Activated CD4-positive, alpha-beta T cell treated with anti-CD3 and anti-CD28 coated beads, Interleukin-10, Interleukin-2, amounts not matched to agents 100 ng/mL and 50 ng/mL, durations not matched to agents 16 hours and 8 hours (primary cell): ENCODE measurements at places on chromosomes 6 and 20.

DNA sequence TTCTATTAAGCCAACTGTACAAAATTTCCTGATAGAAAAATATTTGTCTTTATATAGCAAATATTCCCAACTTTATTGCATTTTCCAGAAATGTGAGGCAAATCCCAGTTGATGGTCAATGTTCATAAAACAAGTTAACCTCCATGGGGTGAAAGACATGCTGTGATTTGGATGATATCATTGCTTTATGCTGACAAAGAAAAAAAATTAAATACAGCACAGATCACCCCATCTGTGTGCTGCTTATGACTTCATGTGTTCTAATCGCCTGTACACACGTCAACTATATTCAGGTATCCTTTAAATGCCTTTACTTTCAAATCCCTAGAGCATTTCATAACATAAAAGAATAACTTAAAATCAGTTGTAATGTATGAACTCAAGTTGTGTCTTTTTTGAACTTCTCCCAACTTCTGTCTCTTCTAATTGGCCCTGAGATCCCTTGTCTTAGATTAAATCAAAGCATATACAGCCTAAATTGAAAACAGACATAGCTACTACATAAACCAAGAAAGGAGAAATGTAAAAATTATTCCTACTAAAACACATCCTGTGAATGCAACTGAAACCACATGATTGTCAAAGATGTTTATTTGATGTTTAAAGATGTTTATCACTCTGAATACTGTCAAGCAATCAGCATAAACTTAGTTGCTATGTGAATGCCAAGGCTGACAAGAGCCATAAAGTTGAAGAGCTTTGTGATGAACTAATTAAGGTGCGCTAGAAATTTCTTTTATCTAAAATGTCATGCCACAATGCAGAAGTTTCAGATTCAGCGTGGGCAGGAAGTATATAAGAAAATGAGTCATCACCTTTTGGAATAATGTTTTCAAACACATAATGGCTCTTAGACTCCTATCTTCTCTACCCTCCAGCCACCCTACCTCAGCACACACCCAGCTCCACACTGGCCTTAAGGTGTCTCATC is 68.7 kb downstream of the FILIP1 start:
- no peak for DNase-seq

GRCh38 chr6:20068421-20068988 is 143.8 kb downstream of the MBOAT1 start:
- no peak for DNase-seq

DNA sequence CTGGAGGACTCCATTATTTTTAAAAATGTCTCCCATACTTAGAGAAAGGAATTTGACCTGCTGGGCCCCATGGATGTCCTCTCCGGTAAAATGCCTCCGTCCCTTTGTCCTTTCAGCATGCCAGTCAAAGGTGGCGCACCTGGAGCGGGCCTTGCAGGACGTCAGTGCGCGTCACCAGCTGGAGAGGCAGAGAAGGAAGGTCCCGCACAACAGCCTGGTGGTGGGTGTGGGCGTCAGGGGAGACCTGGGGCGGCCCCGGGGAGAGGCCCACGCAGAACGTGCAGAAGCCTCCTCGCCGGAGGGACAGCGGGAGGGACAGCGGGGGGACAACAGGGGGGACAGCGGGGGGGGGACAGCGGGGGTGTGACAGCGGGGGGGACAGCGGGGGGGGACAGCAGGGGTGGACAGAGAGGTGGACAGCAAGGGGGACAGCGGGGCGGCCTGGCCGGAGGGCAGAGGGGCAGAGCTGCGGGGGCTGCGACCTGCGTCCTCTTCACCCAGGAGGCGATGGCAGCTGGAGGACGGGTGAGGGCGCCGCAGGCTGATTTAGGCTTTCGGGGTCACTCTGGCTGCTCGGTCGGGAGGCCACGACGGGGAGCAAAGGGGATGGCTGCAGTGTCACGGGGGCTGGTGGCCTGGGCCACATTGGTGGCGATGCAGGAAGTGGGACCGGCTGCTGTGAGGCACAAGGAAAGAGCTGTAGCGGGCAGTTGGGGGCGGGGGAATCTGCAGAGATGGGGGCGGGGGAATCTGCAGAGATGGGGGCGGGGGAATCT is 859 bp upstream of the KIF25 start:
- DNase-seq: no peak

DNA sequence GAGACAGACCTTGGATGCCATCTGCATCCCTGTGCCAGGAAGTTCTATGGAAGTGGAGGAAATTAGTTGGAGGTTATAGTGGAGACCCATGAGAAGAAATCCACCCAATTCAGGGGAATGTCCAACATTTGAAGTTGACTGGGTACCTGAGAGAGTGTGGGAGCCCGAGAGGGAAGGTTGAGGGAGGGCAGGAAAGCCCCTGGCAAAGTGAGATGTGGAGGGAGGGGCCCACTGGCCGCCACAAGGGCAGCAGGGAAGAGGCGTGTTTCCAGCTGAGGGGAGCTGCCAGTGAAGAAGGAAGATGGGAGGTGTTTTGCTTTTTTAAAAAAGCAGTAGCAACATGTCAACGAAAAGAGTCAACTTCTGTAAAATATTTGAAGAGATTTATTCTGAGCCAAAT is 16.3 kb upstream of the SERPINB9 start:
- no peak for DNase-seq

DNA sequence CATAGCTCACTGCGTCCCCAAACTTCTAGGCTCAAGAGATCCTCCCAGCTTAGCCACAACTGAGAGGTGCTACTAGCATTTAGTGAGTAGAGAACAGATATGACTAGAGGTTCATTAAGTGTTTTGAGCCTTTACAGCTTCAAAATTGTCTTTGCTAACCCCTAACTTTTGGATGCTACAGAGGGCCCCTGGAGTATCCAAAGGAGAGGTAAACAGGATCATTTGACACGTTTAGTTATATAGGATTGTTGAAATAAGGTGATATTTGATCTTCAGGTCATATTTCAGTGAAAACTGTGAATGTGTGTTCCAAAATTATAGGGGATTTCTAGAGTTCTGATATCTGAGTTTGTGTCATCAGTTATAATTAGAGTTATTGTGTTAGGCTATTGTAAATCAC is 19.2 kb upstream of the HFE start:
- DNase-seq: no peak

DNA sequence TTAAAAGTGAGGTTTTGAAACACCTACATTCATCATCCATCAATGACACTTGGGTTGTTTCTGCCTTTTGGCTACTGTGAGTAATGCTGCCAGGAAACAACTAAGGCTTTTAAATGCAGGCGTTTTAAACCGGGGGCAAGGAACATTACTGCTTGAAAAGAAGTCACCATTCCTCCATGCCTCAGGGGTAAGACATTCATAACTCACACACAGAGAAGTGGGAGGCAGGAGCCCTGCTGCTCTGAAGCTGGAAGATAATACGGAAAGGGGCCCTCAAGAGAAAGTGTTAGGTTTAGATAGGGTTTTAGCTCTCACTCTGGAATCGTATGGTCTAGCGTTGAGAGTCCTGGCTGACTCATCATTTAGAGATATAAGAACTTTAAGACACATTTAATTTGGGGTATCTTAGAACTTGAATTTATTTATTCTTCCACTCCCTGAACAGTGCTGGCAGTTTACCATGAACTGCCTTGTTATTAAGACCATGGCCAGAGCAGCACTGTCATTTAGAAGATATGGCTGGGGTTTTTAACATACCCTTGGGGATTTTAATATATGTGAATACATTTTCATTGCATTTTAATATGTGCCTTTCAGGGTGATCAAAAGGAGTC is 1.8 kb downstream of the TUBB1 start:
- DNase-seq: no peak

GRCh38 chr20:39518654-39519053 is 556.5 kb downstream of the DHX35 start:
- no peak for DNase-seq

GRCh38 chr6:109488001-109488400 is 5.0 kb upstream of the ZBTB24 start:
- DNase-seq: no peak

DNA sequence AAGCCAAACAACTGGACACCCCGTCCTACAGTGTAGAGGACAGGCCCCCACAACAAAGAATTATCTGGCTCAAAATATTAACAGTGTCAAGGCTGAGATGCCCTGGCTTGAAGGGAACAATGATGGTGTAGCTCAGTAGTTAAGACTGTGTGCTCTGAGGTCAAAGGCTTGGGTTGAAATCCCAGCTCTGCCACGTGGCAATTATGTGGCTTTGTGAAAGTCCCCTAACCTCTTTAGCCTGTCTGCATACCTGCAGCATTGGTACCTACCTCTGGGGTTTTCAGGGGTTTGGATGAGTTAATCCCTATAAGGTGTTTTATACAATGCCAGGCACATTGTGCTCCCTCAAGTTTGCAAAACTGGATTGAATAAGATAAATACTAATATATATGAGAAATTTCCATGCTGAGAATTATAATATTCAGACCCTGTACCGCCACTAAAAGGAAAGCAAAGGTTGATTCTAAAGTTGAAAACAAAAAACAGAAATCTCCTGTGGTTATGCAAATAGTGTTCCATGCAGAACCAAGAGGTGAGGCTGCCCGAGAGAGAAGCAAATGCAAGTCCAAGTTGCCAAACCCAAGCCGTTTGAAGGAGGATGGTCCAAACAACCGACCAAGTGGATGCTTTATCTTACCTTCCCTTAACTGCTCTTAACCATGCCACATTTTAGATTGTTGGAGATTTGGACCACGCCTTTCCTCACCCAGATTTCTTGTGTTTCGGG is 199.8 kb downstream of the NFATC2 start:
- no peak for DNase-seq

GRCh38 chr6:5999688-6000608 is 6.8 kb downstream of the NRN1 start:
- no peak for DNase-seq

- no peak for DNase-seq
Measured at GRCh38 chr6:162580619-162581018, 146.9 kb downstream of the PRKN start.

DNA sequence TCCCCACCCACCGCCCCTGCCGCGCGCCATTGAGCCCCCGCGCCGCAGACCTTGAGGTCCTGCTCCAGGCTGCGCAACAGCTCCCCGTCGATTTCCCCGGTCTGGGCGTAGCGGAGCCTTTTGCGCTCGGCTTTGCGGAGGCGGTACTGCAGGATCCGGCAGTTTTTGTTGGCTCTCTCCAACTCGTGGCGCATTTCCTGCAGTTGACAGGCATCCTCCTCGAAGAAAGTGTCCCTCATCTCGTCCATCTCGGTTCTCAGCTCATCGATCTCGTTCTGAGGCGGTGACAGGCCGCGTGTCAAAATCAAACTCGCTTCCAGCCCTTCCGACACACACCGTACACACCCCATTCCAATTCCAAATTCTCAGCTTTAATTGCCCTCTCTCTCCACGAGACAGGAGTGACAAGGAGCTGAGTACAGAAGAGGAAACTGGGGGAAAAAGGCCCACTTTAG is 4.3 kb downstream of the MTCL3 start:
- peak; percentile 76 for DNase-seq

DNA sequence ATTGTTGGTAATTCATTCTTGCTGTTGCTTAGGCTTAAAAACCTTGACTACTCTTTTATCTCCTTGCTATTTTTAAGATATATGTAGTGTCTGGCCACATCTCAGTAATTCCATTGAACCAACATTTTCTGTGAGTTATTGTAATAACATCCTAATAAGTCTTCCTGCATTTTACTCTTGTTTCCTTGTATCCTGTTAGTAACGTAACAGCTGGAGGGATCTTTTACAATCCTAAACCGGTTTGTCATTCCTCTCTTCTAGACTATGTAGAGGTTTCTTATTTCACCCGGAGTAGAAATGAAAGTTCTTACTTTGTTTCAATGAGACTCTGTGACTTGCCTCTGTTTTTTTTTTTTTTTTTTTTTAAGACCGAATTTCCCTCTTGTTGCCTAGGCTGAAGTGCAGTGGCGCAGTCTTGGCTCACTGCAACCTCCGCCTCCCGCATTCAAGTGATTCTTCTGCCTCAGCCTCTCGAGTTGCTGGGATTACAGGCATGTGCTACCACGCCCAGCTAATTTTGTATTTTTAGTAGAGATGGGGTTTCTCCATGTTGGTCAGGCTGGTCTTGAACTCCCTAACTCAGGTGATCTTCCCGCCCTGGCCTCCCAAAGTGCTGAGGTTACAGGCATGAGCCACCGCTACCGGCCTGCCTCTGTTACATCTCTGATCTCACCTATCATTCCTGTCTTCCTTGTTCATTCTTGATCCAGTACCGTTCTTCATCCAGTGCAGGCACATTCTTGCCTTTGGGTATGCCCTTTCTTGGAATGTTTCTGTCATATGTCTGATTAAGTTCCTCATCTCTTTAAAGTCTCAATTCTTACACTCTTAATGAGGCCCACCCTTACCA is 44.7 kb downstream of the NCOA3 start:
- no peak for DNase-seq

DNA sequence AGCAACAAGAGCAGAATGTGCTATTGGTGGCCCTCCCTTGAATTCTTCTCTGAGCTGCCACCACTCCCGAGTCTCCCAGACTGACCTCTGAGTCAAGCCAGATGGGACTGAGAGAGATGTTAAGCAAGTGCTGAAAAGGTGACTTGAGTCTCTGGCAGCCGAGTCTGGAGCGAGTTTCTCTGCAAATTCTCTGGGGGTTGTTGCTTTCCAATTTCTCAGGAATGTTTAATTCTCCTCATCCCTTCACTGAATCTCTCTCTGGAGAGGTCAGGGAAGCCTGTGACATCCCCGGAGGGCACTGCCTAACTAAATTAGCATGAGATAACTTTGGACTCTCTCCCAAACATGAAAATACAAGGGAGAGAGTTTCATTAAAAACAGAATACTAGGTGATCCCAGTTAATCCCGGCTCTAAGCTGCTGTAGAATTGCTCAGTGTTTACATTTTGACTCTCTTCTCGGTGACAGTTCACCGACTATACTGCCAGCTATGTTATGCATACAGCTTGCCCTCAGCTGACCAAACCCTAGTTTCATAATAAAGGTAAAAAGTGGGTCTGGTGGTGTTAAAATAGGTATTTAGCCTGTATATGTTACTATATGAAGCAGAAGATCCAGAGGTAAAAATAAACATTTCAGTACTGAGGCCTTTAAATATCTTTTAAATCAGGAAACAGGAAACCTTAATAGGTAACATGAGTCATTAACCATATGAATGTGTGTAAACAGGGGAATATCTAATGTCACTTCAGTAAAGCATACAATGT is 157.9 kb downstream of the FOXC1 start:
- no peak for DNase-seq

GRCh38 chr6:167512696-167513375 is 187.9 kb downstream of the TTLL2 start:
- DNase-seq: no peak
